HEK293T (cell line): ENCODE measurements at places on chromosomes 3 and 15.
A peak's percentile ranks its signal among the peaks of the same experiment; 100 is the strongest.

GRCh38 chr15:74234598-74234875 lies 1.6 kb upstream of the CCDC33 start:
- no peak for DNase-seq

GRCh38 chr15:88004399-88004798 lies 252.1 kb downstream of the NTRK3 start:
- DNase-seq, result no peak

DNA sequence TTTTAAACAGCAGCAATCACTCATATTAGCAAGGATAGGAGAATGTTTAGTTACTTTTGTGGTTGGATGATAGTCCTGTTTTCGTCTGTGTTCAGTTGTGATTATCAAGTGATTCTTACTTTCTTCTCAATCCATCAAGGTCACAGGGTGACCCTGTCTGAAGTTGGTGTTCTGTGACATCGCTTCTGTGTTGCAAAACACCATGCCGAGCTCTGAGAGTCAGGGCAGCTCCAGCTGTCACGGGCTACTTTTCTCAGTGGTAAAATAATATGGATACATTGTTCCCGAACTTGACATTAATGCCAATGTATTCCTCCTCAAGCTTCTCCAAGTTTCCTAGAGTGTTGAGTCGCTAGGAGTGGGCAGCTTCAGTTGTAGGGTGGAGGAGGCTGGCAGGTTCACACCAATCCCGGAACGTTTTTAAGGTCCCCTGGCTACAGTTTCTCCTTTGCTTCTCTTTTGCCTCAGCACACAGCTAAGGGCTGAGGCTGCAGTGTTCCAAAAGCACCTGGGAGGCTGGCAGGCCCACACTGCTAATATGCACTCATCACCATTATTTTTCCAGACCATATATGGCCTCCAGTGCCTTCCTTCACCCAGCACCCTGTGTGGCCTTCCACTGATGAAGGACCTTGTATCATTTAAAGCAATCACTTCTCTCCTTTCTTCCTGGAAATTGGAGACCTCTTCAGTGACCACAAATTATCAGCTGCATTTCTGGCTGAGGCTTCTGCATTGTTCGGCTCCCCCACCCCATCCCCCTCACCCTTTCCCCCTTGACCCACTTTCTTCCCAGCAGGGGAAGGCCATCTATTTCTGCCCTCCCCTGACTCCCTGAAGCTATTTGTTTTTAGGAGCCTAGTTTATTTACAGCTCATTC lies 25.8 kb downstream of the COLQ start:
- no peak for DNase-seq

DNA sequence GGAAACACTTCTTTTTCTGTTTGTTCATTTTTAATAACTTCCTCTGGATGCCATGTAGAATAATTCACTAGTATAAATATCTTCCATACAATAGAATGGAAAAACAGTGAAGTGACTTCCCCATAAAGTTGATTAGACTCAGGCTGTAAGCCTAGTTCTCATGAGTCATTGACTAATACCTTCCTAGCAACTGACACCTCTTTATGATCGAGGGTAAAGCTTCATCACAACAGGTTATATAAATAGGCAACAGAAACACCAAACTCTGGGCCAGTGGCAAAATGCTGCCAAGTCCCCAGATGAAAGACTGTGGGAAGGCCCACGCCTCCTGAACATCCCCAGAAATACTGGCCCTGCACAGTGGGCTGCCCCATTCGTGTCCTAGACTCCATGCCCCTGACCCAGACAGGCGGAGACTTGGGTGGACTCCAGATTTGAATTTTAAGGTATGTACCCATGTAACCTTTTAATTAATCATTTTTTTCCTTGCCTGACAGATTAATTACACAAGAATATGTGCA lies 71.3 kb upstream of the TBC1D23 start:
- no peak for DNase-seq

GRCh38 chr3:182201456-182202168 lies 489.9 kb downstream of the SOX2 start:
- no peak for DNase-seq

GRCh38 chr3:188217011-188217463 lies 63.1 kb downstream of the LPP start:
- DNase-seq, result no peak

- DNase-seq, result no peak
Observed at GRCh38 chr15:72339777-72340177, 19.8 kb upstream of the CELF6 start.

DNA sequence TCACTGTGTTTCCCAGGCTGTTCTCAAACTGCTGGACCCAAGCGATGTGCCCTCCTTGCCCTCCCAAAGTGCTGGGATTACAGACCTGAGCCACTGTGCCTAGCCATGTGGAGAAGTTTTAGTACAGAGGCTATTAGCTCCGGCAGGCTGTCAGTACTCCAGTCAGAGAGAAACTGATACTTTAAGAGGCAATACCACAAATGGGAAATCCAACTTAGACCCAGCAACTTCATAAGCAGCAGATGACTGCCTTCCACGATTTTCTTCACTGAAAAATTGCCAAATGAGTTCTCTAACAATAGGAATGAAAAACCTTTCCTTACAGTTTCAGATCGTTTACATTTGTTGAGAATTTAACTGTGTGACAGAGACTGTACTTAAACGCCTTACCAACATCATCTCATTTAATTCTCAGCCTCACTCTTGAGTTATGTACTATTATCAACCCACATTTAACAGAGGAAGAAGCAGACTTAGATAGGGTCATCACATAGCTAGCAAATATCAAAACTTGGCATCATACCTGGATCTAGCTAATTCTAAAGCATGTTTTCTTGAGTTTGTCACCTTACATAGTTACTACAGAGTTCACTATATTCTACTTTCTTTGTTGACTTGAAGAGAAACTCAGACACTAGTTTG lies 127.4 kb downstream of the TCF12 start:
- no peak for DNase-seq

DNA sequence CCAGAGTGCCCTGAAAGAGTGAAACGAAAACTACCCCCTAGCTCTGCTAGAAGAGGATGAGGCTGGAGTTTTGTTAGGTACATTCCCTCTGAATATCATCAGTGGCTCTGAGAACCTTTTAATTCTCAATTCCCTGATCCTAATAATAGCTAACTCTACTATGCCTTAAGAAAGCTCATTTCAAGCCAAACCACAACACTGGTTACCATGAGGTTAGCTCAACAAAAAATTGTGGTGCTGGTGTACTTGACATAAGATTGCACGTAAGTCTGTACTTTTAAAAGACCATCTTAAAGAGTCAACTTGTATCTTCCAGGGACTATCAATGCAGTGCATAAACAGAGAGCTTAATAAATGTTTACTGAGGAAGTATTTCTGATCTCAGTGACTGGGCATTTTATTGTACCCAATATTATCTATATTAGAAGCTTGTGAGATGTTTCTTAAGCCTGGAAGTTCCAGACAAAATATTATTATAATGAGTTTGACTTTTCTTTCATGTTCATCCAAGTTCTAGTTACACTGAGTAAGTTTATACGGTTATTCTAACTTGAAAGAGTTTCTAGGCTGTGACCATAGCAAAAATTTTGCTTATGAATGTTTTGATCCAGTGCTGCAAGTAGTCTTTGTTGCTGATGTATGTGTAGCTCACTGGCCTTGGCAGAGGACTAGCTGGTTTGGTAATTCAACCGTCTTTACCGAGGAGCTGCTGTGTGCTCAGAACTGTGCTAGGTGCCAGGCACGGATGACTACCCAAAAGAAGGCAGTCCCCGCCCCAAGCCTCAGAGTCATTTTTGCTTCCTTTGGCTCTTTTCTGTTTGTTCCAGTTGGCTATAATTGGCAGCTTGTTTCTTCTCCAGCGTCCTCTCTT lies 334.4 kb upstream of the TRIM42 start:
- no peak for DNase-seq

GRCh38 chr3:11908981-11909698 lies 62.5 kb upstream of the TAMM41 start:
- no peak for DNase-seq

GRCh38 chr3:15616053-15616452 lies 14.5 kb downstream of the BTD start:
- DNase-seq, result no peak

GRCh38 chr3:66138336-66139313 lies 82.2 kb upstream of the SLC25A26 start:
- DNase-seq, result peak; percentile 72

DNA sequence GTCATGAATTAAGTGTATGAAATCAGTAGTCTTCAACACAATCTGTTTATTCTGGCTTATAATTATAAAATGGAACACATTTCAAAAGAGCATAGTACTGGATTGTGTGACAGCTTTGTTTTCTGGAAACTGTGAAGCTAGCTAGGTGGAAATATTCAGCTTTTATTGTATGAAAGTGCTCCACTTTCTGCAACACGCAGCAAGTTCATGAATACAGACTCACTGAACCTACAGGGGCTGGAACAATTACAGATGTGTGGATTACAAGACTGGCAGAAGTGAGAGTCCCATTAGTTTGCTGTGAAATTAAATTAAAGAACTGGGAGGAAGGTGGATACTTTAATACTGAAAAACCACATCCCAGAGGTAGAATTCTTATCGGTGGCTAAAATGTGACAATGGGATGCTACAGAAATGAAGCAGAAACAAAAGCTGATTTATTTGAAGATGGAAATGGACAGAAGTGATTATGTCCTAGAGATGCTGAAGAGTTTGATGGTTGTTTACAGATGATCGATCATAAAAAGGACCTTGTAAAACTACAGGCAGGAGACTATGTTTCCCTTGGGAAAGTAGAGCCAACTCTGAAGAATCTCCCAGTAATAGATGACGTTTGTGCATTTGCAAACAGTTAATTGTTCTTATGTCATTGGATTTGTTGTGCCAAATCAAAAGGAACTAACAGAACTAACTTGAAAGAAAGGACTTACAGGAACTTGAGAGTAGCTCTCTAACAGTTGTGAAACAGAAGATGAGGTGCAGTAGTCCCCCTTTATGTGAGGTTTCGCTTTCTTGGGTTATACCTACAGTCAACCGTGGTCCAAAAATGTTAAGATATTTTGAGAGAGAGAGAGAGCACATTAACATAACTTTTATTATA lies 15.7 kb downstream of the TF start:
- no peak for DNase-seq

GRCh38 chr3:152499791-152500385 lies 231.2 kb downstream of the MBNL1 start:
- no peak for DNase-seq

- no peak for DNase-seq
Observed at GRCh38 chr3:61589856-61590255, 28.5 kb downstream of the PTPRG start.

GRCh38 chr3:55617385-55617784 lies 130.3 kb upstream of the WNT5A start:
- no peak for DNase-seq

DNA sequence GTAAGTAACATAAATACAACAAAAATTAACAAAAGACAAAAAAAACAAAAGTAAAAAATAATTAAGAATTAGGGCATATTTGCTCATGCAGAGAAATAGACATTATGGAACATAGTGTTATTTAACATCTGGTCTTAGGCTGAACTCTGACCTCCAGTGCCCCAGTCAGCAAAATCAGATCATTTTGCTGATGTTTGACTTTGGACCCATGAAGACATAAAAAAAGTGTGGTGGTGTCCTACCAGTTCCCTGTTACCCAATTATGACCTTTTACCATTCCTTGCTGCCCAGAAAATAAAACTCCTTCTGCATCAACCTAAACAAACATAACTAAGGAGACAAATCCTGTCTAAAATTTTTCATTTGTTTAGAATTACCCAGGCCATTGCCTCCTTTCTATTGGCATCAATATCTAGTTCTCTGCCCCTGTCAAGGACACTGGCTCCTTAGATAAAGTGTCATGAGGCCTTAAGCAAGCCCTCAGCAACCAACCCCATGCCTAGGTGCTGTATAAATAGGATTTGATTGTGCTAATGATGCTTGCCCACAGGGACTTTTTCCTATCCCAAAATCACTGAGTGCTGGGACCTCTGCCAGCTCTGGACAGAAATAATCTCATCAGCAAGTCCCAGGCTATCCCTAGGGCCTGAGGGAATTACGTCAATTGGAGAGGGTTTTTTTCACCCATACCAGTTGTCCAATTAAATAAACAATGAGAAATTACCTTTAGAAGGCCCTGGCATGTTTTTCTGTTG lies 334.5 kb upstream of the UMPS start:
- DNase-seq, result no peak

DNA sequence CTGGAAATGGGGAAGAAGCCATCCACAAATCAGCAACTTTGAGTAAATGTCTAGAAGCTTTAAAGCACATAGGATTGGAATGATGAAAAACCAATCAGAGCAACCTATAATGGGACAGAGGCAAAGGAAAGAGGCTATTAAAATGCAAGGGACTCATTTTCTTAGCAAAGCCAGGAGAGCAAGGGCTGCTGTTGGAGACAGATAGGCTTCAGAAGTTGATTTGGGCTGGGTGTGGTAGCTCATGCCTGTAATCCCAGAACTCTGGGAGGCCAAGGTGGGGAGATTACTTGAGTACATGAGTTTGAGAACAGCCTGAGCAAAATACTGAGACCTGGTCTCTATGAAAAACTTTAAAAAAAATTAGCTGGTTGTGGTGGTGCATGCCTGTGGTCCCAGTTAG lies 16.1 kb downstream of the ERICH6 start:
- no peak for DNase-seq

GRCh38 chr15:53759411-53759931 lies at the start of gene WDR72:
Gene WDR72, minus strand, starts transcription at chr15:53759663. Its CDS starts 26,514 bp downstream, at chr15:53733149.
- DNase-seq, result no peak

DNA sequence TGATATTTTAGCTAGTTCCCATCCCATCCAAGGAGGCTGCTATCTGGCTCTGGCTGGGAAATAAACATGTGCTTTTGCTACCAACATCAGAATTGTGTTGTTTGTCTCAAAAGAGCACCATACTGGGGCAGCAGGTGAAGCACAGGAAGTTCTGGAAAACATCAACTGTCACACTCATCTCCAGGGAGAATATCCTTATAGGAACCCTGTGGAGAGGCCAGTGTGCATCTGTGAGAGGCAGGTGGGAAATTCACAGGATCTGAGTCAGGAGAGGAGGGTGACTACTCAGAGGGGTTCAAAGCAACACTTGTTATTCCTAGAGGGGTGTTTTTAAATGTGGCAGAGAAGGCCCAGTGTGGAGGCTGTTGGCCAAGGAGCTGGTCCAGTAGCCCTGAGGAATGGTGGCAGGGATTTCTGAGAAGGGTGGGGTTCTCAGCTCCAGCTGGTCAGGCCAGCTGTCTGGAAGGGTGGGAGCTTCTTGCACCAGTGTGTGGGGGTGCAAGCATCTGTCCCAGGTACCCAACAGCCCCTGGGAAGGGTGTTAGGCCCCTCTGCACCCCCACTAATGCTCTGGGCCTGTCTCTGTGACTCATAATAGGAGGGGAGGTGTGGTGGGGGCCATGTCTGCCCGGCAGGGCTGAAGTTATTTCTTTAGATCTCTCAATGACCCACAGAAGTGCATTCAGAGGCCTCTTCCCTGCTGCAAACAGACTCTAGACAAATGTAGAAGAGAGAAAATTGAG lies 28.7 kb downstream of the RPSA start:
- no peak for DNase-seq

GRCh38 chr15:90859234-90860131 lies 8.9 kb upstream of the FURIN start:
- no peak for DNase-seq

DNA sequence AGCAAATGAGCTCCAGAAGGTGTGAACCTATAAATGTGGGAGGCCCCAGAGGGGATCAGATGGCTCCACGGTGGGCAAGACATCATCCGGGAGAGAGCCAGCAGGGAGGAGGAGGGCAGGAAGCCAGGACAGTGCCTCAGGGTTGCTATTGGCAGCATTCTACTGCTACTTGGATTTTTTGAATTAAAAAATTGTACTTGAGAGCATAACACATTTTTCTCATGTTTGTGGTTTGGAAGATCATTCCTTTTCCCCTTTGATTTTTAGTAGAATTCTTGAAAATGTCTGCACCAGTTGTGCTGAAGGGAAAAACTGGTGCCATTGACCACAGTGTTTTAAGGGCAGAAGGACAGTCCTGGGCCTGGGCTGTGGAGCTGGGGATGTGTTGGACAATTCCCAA lies 59.2 kb downstream of the LYZL4 start:
- no peak for DNase-seq
